ENCODE measurements at places on chromosomes 6 and 20.

- DNase-seq: no peak
Observed at GRCh38 chr6:24313251-24314141, 44.4 kb downstream of the DCDC2 start.

- no peak for DNase-seq
Observed at GRCh38 chr6:148840256-148840655, 93.4 kb downstream of the UST start.

DNA sequence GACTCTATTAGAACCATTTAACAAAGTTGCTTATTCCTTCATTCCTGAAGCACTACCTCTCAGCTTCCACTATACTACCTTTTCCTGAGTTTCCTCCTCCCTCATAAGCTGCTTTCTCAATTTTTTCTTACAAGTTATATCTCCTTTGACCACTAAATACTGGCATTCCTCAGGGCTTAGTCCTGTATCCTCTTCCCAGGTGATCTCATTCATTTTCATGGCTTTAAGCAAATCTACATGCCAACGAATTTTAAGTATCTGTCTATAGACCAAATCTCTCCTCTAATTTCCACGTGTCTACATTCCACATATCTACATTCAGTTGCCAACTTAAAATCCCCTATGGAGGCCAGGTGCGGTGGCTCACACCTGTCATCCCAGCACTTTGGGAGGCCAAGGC is 134.7 kb downstream of the BTBD9 start:
- DNase-seq: no peak

GRCh38 chr6:140846503-140847261 is 1286.0 kb upstream of the GJE1 start:
- no peak for DNase-seq

- DNase-seq: no peak
Observed at GRCh38 chr6:169938262-169938701, 186.9 kb downstream of the ERMARD start.

All from CD4-positive, alpha-beta T cell treated with Interleukin-15 for 1 hour (primary cell).